Stimulated activated CD4-positive, alpha-beta T cell treated with anti-CD3 and anti-CD28 coated beads, TNF-alpha, amount 100 ng/mL, for 48 hours (primary cell): ENCODE measurements at places on chromosomes 6 and 20.

GRCh38 chr6:81625216-81625615 lies 127.3 kb downstream of the TENT5A start:
- no peak for DNase-seq

DNA sequence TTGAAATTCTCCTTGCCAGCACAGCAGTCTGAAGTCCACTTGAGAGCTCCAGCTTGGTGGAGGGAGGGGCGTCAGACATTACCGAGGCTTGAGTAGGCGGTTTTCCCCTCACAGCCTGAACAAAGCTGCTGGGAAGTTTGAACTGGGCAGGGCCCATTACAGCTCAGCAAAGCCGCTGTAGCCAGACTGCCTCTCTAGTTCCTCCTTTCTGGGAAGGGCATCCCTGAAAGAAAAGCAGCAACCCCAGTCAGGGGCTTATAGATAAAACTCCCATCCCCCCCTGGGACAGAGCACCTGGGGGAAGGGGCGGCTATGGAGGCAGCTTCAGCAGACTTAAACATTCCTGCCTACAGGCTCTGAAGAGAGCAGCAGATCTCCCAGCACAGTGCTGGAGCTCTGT lies 325.3 kb downstream of the GJA1 start:
- no peak for DNase-seq

DNA sequence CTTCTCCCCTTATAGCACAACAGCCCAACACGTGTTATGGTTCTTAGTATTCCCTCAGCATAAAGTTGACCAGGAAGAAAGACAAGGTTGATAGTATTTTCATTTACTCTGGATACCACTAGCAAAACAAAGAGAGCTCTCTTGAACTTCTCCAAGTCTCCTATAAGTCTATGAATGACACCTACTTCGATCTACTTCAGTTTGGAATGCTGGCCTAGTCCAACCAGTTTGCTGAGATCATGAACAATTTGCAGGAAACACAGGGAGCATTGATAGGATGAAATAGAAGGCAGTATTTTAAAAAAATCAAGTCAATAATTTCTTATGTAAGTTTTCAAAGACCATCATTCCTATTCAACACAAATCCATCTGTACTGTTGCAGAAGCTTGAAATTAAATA lies 93.6 kb downstream of the GJA10 start:
- no peak for DNase-seq

GRCh38 chr6:137917551-137918325 lies 50.7 kb downstream of the TNFAIP3 start:
- no peak for DNase-seq

- no peak for DNase-seq
These were observed 1.1 kb upstream of the JPH2 start for GRCh38 chr20:44187772-44188709.

GRCh38 chr6:154466971-154467679 lies 43.4 kb downstream of the CNKSR3 start:
- no peak for DNase-seq

DNA sequence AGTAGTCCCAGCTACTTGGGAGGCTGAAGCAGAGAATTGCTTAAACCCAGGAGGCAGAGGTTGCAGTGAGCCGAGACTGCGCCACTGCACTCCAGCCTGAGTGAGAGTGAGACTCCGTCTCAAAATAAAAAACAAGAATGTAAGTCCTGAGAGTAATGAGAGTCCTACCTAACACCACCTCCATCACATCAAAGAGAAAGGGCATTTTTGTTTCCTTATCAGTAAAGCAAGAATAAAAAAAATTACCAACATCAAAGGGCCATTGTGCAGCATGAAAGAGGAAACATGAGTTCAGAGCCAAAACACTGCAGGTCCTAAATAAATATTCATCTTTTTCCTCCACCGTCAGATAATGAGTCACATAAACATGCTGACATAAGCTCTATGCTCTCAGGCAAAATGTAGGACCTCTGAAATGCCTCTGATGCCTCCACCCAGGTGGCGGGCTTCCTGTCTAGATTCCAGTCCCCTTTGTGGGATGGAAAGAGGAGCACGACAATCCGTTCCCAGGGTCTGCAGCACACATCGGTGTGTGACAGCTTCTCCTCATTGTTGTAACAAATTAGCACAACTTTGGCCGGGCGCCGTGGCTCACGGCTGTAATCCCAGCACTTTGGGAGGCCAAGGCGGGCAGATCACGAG lies 7.2 kb downstream of the ATP9A start:
- no peak for DNase-seq

GRCh38 chr6:148529010-148529409 lies 186.4 kb downstream of the SASH1 start:
- DNase-seq, result no peak

- DNase-seq, result no peak
These were observed at the start of gene TPMT for GRCh38 chr6:18154507-18155149. TSS of gene TPMT (minus strand) at chr6:18155077. CDS start at chr6:18149127, 5,950 bp downstream.

DNA sequence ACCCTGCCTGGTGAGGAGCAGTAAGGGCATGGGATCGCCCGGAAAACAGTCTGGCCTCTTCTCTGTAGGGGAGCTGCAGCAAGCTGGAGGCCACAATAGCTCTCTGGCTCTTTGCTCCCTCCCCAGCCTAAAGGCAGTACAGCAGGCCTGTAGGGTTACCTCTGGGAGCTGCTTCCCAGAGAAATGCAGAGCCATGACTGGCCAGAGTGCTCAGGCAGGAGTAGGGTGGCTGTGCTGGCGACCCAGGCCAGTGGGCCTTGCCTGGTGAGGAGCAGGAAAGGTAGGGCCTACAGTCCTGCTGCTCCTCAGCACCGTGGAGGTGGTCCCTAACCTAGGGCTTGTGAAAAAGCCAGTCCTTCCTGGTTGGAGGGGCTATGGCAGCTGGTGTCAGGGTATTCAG lies 129.9 kb upstream of the CHD6 start:
- no peak for DNase-seq

DNA sequence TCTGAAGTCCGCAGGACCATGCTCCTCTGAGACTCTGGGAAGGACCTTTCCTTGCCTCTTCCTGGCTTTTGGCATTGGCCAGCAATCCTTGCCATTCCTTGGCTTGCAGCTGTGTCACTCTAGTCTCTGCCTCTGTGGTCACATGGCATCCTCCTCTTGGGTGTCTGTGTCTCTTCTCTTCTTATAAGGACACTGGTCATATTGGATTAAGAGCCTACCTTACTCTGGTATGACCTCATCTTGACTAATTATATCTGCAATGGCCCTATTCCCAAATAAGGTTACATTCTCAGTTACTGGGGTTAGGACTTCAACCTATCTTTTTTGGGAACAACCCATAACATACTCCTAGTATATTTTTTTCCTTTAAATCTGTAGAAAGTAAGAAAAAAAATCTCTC lies 49.9 kb upstream of the GTSF1L start:
- DNase-seq, result no peak

DNA sequence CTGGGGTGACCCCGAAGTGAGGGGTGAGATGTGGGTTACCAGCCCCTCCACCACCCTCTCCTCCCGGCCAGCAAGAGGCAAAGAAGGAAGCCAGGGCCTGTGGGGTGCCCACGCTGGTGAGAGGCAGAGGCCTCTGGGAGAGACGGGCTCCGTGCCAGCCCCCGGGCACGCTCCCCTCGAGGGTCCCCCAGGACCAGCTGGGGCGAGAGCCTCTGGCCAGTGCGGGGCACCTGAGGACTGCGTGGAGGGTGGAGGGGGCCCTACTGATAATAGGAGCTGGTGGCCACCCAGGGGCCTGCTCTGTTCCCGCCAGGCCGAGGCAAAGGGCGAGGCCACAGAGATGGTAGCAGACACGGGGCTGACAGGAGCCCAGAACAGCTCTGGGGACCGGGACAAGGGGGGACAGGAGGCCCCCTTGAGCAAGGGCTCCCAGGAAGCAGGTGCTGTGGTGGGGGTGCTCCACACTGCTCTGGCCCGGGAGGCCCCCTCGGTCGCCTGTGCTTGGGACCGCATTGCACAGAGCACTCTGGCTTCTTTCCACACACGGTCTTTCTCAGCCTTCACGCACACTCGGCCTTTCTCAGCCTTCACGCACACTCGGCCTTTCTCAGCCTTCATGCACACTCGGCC lies 226.9 kb downstream of the TTLL2 start:
- DNase-seq, result no peak

DNA sequence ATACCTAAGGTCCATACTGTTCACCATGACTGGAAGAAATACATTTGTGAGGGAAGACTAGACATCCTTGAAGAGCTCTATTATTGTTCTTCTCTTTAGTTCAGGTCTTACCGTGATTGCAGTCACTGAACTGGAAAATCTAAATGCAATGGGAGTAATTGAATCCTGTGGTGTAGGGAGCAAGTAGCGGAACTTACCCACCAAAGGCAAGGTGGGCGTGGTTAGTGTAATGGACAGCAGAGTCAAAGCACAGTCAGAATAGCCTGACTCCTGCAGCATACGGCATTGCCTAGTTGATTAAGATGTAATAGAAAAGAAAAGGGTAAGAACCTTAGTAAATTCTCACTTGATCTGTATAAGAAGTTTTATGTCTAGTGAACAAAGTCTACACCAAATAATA lies 679.7 kb upstream of the EPHA7 start:
- DNase-seq, result no peak

DNA sequence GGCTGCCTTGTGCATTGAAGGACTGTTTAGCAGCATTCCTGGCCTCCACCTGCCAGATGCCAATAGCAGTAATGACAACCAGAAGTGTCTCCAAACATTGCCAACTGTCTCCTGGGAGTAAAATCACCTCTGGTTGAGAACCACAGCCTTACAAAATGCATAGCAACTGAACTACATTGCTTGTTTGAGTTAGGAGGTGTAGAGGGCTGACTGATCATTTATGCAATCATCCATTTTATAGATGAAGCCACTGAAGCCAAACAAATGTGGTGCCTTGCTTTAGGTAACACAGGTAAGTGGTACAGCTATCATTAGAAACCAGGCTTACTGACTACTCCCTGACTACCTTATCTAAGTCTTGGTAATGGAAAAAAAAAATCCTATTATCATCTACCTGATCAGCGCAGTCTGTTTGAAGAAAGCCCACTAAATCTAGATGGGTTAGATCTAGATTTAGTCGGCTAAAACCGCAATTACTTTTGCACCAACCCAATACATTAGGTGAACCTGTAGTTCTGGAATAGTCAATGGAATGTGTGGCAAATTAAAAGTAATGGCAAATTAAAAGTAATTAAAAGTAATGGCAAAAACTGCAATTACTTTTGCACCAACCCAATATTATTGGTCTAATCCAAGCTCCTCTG lies 47.7 kb upstream of the F13A1 start:
- DNase-seq, result no peak

GRCh38 chr6:30804333-30804732 lies 60.0 kb upstream of the IER3 start:
- no peak for DNase-seq

DNA sequence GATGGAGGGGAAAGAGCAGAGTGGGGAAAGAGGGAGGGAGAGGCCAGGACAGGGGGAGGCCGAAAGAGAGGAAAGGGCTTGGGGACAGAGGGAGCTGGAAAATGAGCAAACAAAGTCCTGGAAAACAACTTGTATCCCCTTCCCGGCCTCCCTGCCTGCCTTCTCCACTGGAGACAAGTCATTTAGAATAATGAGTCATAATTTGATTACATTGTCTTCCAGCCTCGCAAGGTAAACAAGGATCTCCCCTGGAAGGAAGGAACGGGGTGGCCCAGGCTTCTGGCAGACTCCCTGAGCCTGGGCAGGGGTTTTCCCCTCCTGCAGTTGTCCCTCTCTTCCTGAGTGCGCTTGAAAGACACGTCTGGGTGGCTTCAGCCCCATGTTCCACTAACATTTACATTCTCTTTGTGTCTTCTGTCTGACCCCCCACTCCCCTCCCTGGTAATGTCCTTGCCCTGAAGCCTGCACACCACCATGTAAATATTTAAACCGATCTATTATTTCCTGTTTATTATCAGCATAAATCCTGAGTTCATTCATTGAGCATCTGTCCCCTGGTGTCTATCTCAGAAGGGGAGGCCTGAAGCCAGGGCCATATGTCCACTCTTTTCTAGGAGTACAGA lies 12.1 kb upstream of the MRPS18A start:
- DNase-seq, result no peak

- no peak for DNase-seq
These were observed 29.5 kb upstream of the SDHAF4 start for GRCh38 chr6:70537266-70537665.

- DNase-seq, result no peak
These were observed 9.0 kb downstream of the COL21A1 start for GRCh38 chr6:56238352-56238751.

- no peak for DNase-seq
These were observed 45.7 kb upstream of the TMEM170B start for GRCh38 chr6:11491596-11492463.

- DNase-seq, result no peak
These were observed 107.8 kb upstream of the CITED2 start for GRCh38 chr6:139482287-139482686.

DNA sequence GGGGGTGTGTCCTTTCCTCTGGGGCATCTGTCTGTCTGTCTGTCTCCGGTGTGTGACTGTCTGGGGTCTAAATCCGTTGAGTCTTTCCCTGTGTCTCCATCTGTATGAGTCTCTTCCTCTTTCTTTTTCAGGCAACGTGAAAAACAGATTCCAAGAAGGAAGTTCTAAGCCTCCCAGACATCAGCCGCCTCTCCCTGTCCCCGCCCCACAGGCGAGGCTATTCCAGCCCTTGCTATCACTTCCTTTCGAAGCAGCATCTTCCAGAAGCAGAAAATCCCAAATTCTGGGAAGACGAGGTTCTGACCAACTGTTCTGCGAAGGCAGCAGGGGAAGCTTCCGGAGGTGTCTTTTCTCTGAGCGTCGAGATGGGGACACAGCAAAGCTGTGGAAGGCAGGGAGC lies 34.0 kb downstream of the PMEPA1 start:
- no peak for DNase-seq
